ENCODE measurements at places on chromosomes 7 and 10.

DNA sequence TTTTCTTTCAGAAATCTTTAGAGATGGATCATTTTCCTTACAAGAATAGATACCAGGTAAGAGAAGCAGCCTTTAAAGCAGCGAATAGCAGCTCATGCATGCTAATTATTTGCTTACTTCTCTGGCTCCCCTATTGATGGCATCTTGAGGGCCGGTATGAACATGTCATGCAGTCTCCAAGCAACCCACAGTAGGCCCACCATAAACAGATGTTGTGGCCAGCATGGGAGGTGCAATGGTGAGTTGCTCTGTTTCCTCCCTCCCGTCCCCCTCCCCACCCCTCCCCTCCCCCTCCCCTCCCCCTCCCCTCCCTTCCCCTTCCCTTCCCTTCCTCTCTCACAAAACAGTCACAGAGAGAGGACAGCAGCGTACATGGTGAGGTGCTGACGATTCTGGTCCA is 9.7 kb upstream of the ZNF273 start:
- no peak for DNase-seq

DNA sequence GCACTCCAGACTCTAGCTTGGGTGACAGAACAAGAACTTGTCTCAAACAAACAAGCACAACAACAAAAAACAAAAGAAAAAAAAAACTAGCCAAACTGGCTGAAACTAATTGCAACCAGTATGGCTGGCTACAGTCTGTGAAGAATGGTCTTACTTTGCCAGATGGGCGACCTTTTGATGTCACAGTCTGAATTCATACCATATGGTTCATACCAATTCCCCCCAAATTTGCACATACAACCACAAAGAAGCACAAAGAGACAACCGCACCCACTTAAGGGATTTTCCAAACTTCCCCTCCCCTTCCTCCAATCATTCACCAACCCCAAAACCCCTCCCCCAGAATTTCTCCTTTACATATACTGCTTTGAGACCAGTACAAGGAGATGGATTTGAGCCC is 114.2 kb downstream of the SPAG6 start:
- no peak for DNase-seq

DNA sequence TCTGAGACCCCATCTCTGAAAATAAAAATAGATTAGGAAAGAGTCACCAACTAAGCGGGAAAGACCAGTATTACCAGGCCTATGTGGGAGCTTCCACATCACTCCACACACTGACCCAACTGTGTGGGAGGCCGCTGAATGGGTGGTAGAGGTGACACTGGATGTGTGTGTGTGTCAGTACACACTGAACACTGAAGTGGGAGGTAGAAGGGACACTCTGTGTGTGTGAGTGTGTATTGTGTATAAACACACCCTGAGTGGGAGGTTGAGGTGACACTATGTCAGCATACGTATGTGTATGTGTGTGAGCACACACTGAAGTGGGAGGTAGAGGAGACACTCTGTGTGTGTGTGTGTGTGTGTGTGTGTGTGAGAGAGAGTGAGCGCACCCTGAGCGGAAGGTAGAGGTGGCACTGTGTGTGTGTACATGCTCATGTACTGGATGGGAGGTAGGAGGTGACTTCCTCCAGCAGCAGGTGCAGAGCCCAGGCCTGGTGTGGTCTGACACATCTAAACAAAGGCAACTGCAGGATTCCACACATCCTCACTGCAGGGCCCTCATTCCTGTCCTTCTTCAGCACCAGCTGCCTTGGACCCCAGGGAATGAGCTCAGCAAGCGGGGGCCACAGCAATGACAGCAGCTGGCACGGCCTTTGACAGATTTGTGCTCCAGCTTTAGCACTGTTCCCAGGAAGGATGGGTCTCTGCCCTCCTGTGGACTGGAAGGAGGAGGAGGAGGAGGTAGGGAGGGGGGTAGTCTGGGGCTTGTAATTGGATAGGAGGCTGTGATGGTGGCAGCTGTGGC is 26.5 kb upstream of the RBM20 start:
- no peak for DNase-seq

DNA sequence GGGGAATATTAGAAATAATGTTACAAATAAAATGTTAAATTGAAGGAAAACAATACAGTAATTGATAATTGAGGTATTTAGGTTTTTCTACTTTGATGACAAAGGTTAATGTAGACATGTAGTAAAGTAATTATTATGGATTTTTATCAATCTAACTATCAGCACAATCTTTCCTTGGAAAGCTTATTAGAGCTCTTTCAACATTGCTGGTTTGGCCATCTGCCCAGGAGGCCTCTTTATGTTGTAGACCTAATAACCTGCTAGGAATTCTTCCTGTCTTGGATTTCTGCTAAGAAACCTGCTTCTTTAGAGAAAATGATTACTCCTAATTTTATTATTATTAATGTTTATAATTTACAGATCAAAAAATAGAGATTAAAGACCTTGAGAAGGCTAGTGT is 78.9 kb downstream of the CHRM2 start:
- DNase-seq = no peak

- no peak for DNase-seq
Measured at GRCh38 chr7:77674878-77675277, 21.4 kb upstream of the RSBN1L start.

GRCh38 chr10:62323751-62324150 is 50.4 kb upstream of the ZNF365 start:
- no peak for DNase-seq

DNA sequence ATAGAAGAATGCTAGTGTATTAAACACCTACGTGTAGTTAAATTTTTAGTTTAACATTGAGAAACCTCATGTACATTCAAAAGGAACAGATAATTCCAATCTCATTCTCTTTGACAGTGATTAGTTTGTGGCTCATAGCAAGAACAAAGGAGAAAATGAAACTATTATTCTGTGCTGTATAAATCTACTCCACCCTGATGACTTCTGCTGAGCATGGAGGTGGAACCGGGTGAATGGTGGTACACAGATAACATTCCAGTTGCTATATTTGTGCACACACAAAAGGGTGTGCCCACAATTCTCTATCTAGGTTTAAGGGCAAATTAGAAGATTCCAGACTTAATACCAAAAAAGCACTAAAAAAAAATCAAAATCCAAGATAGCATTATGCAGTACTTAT is 17.0 kb upstream of the RALA start:
- no peak for DNase-seq

GRCh38 chr10:71771204-71771603 is 2.1 kb downstream of the VSIR start:
- DNase-seq = no peak

DNA sequence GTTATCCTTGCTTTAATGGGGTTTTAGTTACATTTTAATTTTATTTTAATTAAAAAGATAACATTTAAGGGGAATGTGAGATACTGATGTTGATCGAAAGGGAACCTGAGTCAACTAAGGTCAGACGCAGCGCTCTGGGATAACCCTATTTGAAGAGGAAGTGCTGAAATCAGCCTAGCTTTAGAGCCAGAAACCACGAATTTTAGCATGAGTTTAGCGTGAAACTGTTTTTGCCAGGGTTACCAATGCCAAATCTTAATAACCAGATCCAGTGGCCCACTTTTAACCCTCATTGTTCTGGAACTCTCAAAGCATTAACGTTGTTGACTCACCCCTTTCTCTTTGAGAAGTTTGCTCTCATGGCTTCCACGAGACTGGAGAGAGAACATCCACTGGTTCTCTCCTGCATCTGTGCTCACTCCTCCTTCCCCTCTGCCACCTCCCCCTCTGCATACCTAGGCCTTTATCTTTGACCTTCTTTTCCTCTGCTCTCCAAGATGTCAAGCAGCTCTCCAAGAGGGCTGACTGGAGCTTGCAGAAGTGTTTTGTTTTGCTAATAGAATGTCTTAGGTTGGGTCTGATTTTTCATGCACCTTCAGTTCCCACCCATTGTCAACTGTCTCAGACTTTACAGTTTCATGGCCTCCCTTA is 198.3 kb upstream of the CELF2 start:
- no peak for DNase-seq

DNA sequence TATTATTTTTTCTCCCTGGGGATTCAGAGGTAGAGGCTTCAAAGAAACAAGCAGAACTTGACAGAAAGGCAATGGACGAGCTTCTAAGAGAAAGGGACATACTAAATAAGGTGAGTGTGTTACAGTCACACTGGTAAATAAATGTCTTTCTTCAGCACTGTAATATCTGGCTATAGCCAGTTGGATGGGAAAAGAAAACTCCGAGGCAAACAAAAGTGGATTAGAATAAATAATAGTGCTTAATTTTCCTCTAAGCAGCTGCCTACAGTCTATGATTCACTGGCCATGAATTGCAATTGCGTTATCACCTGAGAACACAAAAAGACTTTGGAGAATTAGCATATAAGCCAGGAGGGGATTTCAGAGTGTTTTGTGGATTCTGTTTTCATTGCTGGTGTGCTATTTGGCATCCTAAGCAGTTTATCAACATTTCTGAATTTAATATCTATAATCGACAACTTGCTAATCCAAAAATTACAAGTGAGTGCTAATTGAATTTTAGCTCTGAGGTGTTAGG is 23.2 kb downstream of the CFAP58 start:
- no peak for DNase-seq

GRCh38 chr7:115332691-115333090 is 410.8 kb downstream of the MDFIC start:
- no peak for DNase-seq

DNA sequence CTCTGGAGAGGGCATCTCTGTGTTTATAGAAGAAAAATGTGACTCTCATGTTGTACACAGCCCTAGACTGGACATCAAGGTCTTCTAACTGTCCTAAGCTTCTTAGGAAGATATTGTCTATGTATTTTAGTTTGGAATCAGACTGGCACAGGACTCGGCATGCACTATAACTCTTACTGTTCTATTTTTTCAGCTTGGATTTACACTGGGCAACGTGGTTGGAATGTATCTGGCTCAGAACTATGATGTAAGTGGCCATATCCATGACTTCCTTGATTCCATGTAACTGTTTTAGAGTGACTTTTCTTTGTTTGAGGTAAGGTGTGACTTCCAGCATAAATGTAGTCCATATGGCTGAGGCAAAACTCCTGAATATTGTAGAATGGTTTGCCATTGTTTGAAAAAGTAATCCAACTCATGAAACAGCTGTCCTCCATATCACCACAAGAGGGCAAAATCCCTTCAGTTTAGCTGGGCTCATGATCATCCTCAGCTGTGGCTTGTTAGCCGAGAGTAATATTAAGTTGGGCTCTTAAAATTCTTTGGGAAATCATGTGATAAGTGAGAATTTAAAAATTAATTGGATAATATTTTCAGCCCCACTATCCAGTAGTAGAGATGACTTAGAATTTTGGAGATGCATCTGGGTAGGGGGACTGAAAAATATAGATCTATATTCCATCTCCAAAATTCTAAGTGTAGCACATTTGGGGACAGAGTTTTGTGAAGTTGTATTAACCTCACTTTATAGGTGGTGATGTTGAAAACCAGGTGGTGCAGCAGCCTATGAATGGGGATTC is 10.4 kb downstream of the STMP1 start:
- DNase-seq = no peak

DNA sequence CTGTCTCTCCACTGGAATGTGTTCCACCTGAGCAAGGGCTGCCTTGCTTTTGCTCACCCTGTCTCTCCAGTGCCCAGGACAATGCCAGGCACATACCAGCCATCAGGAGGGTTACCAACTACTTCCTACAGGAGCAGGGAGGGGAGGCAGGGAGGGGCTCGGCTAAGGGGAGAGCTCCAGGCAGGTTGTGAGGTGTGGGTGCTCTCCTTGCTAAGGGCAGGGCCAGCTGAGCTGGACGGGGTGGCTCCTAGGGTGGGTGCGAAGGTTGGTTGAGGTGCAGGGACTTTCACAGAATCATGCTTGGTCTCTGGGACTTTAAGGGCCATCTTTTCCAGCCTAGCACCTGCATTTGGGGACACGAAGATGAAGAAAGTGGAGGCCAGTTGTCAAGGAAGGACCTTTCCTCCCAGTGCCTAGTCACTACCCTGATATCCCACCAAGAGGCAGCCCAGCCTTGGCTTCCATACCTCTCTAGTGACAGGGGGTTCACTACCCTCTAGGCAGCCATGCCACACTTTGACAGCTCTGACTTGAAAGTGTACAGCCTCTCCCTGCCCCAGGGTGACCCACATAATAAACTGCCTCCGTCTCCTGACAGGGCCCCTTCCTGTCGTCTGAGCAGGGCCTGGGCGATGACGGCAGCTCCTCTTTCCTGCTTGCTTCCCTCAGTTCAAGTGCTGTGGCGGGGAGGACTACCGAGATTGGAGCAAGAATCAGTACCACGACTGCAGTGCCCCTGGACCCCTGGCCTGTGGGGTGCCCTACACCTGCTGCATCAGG is 46.5 kb downstream of the TSPAN15 start:
- no peak for DNase-seq

DNA sequence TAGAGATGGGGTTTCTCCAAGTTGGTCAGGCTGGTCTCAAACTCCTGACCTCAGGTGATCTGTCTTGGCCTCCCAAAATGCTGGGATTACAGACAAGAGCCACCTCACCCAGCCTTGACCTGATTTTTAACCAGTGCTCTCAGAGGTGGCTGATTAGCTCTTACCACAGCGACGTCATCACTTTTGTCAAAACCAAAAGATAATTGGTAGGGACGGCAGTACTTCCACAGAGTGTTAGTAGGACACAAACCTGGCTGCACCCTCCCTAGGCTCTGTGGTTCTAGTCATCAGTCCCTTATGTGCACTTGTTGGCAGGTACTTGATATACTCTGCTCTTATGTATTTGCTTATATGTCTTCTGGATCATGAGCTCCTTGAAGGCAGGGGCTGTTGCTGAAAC is 74.0 kb downstream of the GPR141 start:
- no peak for DNase-seq

DNA sequence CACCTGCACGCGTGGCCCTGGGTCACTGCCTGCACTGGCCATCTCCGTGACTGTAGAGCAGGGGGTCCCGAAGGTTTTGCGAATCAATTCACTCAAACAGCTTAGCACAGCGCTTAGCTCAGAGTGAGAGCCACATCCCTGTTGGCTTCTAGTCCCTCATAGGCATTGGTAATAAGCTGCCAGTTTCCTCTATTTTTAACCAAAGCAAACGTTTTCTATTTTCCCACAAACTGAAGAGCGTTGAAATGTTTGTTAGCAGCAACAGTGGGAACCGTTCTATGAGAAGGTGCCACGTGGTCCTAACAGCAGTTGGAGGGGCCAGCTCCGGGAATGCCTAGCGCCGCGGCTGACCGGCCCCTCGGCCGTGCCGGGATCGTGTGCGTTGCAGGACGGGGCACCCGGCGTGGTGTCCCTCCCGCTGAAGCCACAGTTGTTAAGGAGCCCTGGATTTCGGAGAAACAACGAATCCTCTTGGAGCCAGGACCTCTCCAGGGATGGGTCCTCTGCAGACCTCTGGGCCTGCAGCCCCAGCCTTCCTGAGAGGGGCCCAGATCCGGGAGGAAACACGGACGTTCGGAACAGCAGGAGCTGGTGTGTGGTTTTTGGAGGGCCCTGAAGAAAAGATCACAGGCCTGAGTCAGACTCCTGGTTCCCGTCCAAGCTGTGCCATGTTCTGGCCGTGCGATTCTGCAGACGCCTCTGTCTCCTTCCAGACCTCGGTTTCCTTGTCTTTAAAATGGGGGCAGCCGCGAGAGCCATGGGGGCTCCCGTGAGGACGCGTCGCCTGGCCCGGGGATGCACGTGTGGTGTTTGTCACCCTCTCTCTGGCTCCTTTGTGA is 40.3 kb downstream of the FAM20C start:
- DNase-seq = no peak
